Stimulated activated memory B cell treated with anti-CD40 and anti-IgM and Interleukin-4, amounts not matched to agents 10 μg/mL and 1 μg/mL and 100 μg/mL, for 72 hours (primary cell): ENCODE measurements at places on chromosomes 4 and X.

DNA sequence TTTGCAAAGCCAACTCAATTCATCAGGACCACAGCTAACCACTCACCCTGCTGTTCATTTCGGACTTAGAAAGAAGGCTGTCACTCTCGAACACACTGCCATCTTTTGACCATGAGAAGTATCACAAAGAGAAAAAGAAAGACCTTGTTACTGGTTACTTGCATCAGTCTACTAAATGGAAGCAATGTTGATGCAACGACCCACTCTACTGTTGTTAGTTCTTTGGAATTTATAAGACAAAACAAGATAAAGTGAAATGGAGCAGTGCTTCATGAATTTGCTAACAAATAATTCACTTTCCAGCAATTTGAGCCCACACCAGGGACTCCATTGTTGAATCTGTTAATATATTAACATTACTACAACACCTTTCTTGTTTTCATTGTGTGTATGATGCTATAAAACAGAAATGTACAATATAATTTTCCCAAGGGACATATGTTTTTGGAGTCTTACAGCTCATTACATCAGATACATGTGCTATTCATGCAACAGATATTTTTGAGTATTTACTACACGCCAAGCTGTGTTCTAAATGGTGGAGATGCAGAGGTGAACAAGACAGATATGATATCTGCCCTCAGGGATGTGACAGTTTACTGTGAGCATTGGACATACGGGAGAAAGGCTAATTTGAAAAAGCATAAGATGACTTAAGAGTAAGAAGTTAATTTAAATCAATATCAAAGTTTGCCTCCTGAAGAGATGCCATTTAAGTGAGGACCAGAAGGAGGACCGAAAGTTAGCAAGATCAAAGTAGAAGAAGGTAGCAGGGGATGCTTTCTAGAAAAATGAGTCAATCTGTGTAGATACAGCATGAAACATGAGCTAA, 87.2 kb downstream of the AREG start:
- peak; percentile 56 for ATAC-seq

- ATAC-seq = no peak
These were observed 6.2 kb upstream of the AMOT start for GRCh38 chrX:112846782-112847181.

- no peak for ATAC-seq
These were observed 220.2 kb upstream of the UGT8 start for GRCh38 chr4:114378305-114378903.

GRCh38 chr4:111434586-111434985, 710.7 kb upstream of the FAM241A start:
- ATAC-seq = no peak

DNA sequence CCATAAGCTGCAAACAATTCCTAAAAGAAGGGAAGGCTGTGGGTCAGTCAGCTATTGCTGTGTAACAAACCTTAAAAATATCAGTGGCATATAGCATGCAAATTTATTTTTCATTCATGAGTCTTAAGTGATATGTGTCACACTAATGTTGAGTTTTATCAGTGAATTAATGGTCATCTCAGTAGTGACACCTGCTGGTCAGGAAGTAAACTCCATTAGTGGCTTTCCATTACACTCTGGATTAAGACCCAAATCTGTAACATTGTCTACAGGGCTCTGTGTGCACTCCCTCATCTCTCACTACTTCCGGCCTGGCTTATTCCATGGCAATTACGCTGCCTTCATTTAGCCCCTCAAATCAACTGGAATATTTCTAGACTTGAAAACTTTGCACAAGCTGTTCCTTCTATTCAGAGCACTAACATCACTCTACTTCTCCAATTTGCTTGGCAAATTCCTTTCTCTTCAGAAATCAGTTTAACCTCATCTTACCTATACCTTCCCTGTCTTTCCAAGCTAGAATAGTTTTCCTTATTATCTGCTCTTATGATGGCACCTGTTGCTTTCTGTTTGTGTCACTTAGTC, 217.3 kb upstream of the TAPT1 start:
- ATAC-seq = no peak

- ATAC-seq = no peak
These were observed 204.2 kb upstream of the GPRIN3 start for GRCh38 chr4:89511776-89512175.

DNA sequence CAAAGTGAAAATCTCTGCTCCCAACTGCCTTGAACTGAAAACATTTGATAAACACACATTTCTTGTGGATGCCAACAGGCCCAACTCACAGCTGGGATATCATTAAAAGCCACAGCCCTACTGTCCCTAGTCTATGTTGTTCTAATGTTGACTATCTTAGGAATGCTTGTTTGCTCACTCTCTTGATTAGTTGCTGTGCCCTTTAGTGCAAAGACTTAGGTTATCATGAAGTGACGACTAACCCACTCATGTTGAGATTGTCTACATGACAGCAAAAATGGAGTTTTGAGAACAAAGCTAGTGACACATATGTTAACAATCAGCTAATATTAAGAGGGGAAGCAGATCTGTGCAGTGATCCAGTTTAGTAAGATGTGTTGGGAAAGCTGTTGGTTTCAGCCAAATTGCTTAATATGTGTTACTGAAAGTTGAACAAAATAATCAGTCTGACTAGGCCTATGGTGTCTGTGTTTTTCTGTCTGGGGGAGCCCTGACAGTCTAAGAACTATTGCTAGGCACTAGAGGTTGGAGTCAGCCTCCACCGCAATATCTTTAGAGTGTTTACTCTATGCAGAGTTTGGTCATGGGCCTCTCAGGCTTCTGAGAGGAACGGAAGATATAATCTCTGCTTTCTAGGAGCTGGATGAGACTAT, 125.5 kb downstream of the ATG4A start:
- no peak for ATAC-seq

DNA sequence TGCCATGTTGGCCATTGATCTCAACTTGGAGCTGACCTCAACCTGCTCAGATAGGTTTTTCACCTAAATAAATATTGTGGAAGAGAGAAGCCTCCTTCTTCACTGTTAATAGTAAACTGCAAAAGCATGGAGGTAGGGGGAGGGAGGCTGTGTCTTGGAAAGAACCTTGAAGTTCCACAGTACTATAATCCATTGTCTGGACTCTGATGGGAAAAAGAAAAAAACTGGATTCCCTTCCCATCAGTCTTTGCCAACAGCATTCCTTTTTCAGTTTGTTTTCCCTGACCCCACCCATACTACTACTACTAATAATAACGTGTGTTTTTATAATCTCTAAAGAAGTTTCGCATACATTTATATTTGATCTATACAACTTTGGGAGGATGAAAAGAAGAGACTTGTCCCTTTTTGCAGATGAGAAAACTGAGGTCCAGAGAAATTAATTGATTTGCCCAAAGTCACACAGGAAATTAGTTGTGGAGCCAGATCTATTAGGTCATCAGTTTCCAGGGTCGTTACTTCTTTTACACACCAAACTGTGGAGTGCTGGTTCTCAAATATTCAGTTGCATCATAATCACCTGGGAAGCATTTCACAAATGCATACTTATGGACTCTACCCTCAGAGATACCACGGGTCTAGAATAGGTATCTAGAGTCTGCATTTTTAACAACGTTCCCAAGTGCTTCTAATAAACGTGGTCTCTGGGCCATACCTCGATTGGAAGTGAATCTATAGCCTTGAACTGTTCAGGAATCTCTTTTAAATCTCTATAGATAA, 59.1 kb downstream of the LUZP4 start:
- ATAC-seq = no peak

GRCh38 chr4:130747842-130748241, 1651.9 kb downstream of the C4orf33 start:
- no peak for ATAC-seq

GRCh38 chr4:2927696-2928075, 35.5 kb downstream of the NOP14 start:
- ATAC-seq = no peak

- ATAC-seq = no peak
These were observed 34.2 kb upstream of the ESX1 start for GRCh38 chrX:104288961-104289360.

- no peak for ATAC-seq
These were observed 184.3 kb downstream of the HS6ST2 start for GRCh38 chrX:132774010-132774714.

GRCh38 chrX:40887476-40887875, 152.1 kb upstream of the MED14 start:
- no peak for ATAC-seq

DNA sequence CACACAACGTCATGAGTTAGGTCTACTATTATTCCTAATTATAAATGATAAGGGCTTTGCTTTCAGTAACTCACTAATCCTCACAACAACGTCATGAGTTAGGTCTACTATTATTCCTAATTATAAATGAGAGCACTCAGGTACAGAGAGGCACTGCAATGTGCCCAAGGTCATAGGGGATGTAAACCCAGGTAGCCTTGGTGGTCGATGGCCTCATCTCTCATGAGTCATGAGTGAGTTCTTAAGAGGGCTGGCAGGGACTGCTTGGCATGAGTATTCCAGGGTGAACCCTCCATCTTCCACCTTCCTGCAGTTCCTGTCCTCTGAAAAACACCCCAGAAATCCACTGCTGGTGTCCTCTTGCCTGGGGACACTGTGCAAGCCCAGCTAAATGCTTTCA, 317.1 kb downstream of the STK32B start:
- no peak for ATAC-seq

DNA sequence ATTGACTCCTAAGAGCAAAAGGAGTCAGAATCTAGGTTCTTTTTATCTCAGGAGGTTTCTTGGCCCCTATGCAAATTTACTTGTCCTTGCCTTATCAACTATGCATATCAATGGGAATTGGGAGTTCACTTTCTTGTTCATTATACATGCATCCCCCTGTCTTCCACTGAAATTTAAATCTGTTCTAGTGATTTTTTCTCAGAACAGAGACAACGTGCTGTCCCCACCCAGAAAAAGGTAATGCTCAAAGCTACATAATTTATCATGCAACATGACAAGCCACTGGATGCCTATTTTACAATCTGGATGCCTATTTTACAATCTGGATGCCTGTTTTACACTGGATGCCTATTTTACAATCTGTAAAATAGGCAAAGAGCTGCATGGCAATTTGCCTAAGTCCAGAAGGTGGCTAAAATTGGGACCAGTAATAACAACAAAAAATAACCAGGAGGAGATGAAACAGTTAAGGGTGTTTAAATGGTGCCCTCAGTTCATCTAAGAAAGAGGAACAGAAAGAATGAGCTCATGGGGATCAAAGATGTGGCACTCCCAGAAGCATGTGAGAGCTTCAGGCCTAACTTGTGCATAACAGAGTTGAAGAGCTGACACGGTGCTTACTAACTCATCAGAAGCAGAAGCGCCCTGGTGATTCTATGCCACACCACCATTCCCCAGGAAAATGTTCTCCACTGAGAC, 537.8 kb upstream of the BOD1L1 start:
- ATAC-seq = peak; percentile 99

DNA sequence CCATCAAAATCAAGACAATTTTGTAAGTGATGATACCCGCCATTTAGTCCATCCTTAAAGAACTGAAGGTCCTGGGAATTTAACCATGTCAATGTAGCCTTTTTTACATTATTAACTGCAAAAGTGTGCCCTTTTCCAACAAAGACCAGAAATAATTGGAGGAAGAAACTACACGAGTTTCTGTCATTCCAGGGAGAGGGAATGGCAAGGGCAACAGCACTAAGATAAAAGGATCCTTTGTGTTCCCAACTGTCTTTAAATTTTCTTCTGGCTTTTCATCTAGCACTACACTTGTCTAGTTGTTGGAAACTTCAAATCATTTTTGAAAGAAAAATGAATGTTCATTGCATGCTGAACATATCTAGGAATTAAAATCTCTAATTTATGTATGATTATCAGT, 286.2 kb downstream of the GALNTL6 start:
- no peak for ATAC-seq

DNA sequence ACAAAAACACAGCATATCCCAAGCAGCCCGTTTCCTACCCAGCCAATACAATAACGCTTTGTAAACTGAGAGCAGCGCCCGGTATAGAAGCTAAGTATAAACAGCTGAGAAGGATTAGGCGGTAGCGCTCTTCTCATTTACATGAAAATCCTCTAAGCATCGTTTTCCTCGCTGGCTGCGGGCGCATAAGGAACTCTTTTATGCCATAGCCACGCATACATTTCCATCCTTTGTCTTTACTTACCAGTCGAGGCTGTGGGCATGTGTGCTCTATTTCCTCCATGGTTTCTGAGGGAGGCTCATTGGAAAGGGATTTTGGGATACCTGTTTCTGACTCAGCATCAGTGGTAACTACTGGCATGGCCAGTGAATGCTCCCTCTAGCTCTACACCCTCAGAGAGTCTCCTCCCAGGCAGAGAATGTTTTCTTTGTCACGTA, 383 bp downstream of the PCYT1B start:
- no peak for ATAC-seq

- ATAC-seq = peak; percentile 99
These were observed 44.5 kb downstream of the FGFRL1 start for GRCh38 chr4:1055721-1056590.

DNA sequence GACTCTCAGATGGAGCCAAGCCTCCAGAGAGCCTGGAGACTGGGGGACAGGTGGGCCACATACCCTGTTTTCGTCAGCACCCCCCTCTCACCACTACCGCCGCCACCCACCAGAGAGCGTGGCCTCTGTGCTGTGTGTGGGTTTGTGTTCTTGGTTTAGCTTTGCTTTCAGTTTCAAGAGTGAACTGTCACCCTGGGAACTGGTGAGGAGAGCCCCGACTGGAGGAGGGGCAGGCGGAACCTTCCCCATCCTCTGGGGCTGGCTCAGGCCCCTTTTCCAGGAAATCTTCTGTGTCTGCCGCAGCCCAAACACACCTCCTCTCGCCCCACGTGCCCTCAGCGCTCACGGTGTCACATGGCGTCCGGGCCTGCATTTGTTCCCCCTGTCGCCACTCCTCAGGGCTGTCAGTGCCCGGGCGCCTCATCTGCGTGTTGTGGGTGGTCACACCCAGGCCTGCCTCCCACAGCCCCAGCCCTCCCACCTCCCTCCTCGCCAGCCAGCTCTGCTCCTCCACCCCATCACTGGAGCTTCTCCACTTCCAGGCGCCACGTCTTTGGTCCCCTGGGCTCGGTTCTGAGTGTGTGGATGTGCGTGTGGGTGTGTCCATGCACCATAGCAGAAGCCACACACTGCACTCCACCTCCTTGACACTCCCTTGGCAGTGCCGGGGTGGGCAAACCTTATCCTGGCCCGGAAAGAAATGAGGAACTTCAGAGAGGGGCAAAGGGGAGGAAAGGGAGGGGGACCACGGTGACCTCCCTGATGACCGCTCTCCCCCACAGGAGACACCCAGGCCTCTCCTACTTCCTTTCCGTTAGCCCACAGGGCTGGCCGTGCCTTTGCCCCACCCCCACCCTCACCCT, 27.8 kb downstream of the ELF4 start:
- peak; percentile 82 for ATAC-seq
